ENCODE measurements at places on chromosomes 16 and 17.
A peak's percentile ranks its signal among the peaks of the same experiment; 100 is the strongest.

DNA sequence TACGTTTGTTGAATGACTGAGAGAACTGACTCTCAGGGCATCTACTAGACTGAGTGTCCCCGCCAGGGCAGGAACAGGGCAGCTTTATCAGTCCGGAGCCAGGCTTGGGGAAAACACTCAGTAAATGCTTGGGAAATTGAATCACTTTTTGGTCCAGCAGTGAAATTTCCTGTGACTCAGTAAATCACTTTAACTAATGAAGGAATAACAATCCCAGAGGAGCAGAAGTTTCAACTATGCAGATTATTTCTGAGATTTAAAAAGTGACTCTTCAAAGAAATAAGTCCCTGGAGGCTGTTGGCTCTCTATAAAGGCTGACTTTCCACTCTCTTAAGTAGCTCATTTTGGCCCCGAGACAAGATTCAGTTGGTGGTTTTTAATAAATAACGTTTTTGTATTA, 101.8 kb downstream of the FOXL1 start:
- no peak for DNase-seq

GRCh38 chr17:28405632-28406472, at the start of gene SLC46A1:
Gene SLC46A1, minus strand, starts transcription at chr17:28406212. Its CDS starts 98 bp downstream, at chr17:28406114.
- no peak for DNase-seq

GRCh38 chr16:8887952-8888560, 5.9 kb downstream of the LITAFD start:
- DNase-seq, result peak; percentile 44

- no peak for DNase-seq
Measured at GRCh38 chr17:81863833-81864768, 3.8 kb upstream of the P4HB start.

DNA sequence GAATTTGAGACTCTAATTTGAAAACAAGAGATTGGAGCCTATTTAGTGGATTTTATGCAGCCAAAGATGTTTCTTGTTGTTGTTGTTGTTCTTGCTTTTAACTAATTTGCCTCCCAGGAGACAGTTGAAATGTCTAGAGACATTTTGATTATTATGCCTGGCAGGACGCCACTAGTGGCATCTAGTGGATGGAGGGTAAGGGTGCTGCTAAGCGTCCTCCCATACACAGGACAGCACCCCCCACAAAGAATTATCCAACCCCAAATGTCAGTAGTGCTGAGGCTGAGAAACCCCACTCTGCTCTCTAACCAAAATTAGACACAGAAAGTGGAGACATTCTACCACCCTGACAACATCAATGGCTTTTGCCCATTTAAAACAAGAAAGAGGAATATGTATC, 15.4 kb upstream of the HSBP1 start:
- no peak for DNase-seq

GRCh38 chr16:49690778-49691177, 165.1 kb downstream of the ZNF423 start:
- no peak for DNase-seq

DNA sequence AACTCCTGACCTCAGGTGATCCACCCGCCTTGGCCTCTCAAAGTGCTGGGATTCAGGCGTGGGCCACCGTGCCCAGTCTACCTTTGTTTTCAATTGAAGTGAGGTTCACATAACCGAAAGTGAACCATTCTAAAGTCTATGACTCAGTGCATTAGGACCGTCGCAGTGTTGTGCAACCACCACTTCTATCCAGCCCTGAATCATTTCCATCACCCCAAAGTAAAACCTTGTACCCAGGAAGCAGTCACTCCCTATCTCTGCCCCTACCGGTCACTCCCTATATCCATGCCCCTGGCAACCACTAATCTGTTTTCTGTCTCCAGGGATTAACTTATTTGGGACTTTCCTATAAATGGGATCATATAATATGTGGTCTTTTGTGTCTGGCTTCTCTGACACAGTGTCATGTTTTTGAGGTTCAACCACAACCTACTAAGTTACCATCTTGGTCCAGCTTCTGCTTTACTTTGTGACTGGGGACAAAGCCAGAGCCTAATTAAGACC, 28.3 kb upstream of the CDC42EP4 start:
- no peak for DNase-seq

DNA sequence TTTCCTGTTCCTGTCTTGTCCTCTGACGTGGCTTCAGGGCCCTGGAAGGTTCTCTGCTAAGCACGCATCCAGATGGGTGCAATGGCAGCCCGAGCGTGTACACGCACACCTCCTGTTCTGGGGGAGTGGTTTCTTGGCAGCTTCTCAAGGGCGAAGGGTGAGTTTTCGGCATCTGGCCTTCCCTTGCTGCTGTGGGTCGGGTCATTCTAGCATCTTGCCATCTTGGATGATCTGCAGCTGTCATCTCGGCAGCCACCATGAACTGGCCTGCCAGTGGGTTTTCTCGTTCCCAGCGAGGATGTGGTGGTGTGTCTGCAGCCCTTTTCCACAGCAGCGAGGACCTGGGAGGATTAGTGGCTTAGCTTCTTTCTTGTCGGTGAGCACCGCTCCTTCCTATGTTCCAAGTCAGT, 10.6 kb downstream of the MSI2 start:
- no peak for DNase-seq

- DNase-seq, result no peak
Measured at GRCh38 chr17:81551458-81552243, 502 bp downstream of the FAAP100 start.

GRCh38 chr17:29196769-29197515, 16.7 kb upstream of the MYO18A start:
- DNase-seq, result no peak

GRCh38 chr17:40951011-40951622, 13.7 kb upstream of the KRT23 start:
- DNase-seq, result no peak

DNA sequence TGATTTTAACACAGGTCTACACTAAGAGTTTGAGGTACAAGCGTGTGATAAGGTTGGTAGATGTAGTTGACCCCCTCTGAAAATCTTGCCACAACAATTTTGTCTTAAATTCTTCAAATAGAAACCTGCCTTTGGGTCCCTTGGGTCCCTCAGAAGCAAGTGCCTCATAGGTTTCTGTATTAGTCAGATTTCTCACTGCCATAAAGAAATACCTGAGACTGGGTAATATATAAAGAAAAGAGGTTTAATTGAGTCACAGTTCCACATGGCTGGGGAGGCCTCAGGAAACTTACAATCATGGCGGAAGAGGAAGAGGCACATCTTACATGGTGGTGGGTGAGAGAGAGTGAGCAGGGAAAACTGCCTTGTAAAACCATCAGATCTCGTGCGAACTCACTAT, 301.2 kb downstream of the MAP2K6 start:
- no peak for DNase-seq

DNA sequence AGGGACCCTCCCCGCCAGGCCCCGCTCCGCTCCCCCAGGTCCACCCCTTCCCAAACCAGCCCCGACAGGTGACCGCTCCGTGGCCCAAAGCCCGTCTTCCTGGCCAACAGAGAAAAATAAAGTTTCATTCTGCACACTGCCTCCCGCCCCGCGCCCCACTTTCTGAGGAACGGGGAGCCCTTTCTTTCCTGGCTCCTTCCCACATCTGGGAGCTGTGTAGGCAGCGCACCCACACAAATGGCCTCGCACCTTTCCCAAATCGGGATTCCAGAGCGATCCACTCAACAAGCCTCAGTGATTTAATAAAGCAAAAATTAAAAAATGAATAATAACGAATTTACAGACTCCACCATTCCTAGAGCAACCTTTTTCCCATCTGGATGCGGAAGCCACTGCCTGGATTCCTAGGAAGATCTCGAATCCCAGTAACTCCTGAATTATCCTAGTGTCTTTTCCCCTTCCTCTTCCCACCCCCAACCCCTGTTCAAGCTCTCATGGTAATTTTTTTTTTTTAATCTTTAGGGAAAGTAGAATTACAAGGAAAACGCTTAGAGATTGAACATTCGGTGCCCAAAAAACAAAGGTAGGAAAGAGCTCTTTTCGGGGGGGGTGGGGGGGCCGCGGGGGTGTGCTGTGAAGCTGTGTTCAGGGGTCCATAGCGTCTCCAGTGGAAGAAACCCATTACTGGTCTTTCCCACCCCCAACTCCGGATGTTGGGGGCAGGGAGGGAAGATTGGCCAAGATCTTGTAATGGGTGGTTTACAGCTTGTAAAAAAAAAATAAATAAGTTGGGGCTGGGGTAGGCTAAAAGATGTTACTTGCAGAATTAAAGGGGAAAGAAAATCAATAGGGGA, 1.6 kb downstream of the IGF2BP1 start:
- DNase-seq, result no peak

- no peak for DNase-seq
Measured at GRCh38 chr16:17296431-17296830, 174.3 kb downstream of the XYLT1 start.

DNA sequence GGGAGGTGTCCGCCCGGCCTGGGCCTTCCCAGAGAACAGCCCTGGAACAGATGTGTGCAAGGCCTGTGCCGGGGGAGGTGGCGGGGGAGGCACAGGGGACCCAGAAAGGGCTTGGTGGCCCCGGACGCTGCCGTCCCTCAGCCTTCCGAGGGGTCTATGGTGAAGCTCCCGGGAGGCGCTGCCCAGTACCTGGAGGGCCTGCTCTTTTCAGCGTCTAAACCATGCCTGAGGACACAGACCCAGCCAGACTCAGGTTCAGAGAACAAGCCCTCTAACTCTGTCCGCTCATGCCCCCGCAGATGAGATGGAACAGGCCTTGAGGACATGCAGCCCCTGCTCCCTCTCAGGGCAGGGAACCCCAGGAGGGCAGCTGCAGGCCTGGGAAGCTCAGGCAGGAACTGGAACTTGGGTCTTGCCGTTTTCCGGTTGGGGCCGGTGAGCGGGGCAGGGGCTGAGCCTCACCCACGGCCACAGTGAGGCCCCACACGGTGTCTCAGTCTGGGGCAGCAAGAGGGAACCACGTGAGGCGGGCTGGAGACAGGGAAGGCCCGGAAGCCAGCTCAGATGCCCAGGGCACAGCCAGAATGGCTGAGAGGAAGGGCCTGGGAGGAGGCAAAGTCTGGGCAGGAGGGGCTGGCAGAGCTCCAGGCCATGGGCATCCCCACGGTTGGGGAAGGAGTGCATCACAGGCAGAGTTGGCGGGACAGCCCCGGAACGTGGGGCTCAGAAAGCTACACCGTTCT, 12.5 kb downstream of the SLC16A3 start:
- DNase-seq, result no peak

DNA sequence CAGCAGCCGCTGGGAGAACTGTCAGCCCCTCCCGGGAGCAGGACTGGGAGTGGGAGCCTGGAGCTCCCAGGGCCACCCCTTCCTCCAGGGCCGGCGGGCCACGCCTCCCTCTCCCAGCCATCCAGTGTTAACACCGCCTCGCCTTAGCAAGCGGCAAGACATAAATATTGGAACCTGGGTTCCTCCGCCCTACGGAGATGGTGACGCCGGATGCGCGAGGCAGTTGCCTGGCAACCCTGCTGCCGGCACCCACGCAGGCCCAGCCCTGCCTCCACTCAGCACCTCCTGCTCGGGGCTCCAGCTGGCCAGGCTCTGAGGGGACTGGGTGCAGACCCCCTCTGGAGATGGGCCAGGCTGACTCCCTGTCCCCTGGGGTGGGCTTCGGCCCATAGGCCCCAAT, 27.4 kb upstream of the CACNA1H start:
- no peak for DNase-seq

- no peak for DNase-seq
Measured at GRCh38 chr16:11684231-11685025, 16.2 kb downstream of the SNN start.

- DNase-seq, result no peak
Measured at GRCh38 chr17:80220054-80220735, at the start of the genes SGSH and SLC26A11. Gene SGSH, minus strand, starts transcription at chr17:80220333. Its CDS starts 20 bp downstream, at chr17:80220313. Gene SLC26A11, plus strand, starts transcription at chr17:80220427. Its CDS starts 1,134 bp downstream, at chr17:80221561.

DNA sequence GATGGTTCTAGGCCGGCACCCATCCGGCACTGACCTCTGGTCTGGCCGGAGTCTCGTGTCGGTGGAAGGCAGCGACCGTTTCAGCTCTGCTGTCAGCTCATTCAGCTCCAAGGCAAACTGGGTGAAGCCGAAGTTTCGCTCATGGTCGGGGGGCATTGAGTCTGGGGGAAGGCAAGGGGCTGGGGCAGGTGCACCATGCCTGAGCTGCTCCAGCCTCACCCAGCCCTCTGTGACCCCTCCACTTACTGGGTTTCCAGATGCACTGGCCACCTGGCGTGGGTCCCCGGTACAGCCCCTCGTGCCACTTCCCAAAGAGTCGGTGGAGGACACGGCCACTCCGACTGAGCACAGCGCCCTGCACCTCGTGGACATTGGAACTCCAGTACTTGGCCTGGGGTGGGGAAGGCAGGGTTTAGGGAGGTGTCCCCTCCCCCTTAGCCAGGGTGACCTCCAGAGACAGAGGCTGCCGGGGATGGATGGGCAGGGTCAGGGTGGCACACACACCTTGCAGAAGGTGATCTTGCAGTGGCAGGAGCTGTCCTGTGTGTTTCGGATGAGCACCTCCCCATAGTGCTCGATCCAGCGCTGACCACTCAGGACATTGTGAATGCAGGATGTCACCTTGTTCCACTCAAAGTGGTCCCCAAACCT, 12.6 kb downstream of the OSBPL7 start:
- DNase-seq, result no peak

GRCh38 chr17:82920150-82920549, 80.3 kb upstream of the ZNF750 start:
- DNase-seq, result no peak

DNA sequence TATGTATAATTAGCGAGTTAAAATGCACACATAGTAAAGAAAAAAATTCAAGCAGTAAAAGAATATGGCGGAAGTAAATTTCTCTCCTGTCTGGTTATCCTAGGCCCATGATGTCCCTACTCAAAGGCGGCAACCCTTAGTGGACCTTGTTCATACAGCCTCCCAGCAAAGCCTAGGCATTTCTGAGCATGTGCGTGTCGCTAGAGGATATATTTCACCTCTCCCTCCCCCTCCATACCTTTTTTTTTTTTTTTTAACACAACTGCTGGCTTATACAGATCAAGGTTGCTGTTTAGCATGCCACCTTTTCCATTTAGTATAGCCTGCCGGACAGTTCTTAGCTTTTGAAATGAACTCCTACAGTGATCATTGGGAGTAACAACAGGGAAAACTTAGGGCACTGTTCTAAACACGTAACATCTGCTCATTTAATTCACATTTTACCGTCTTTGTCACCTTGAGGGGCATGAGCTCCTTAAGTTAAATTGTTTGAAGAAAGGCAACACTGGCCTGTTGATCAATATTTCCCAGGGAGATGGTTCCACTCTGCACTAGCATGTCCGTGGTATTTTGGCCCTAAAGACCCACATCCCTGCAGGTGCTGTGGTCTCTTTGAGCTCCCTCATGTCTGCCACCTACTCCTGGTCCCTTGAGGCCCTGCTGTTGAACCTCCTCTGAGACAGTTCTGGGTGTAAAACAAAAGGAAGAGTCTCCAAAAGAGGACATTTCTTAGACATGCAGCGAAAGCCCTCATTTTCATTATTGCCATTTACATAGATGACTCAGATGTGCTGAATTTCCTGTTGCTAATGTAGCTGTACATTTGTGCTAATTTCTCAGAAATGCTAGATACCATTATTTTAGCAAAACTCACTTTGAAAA, 4.1 kb upstream of the TNFRSF13B start:
- no peak for DNase-seq
